ENCODE measurements at places on chromosomes 4 and X.

DNA sequence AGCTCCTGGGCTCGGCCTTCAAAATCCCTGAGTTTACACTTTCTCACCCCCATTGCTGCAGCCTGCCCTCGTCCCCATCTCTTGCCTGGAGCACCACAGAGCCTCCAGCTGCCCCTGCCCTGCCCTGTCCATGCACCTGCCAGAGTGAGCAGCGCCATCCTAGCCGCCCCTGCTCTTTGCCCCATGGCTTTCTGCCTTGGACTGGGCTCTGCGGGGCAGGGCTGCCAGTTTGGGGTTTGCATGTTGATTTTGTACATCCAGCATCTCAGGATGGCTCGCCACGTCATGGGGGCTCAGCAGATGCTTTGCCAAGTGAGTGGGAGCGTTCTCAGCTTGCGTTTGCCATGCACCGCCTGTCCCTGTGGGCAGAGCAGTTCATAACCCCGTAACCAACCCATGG, 67.1 kb upstream of the HGFAC start:
- no peak for DNase-seq

DNA sequence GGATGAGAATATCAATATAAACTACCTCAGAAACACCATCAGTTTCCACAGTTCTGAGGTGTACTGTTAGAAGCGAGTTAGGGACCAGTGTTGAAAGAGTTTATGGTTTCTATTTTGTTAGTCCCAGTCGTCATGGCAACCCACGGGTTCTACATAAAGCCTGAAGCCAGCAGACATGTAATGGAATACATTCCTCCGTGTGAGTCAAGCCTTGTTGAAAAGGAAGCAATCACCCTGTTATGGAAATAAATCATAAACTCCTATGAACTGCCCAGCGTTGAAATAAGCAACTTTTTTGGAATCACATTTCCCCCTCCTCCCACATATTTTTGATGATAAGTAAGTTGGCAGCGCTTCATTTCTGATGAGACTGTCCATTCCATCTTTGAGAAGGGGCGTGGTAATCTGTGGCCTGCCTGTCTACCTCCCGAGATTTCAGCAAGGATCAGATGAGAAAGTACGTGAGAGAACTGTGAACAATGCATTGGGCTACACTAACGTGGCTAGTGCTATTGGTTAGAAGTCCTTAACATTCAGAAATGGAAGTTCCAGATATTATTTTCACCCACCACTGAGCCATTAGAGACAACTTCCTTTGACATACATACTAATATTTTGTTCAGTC, 40.4 kb upstream of the PDHA1 start:
- DNase-seq: no peak

- no peak for DNase-seq
Observed at GRCh38 chr4:166421556-166422156, 548.6 kb downstream of the TLL1 start.

GRCh38 chr4:44629280-44629866, 22.1 kb downstream of the YIPF7 start:
- peak; percentile 0 for DNase-seq

- no peak for DNase-seq
Observed at GRCh38 chr4:20847124-20847747, 147.0 kb downstream of the PACRGL start.

- no peak for DNase-seq
Observed at GRCh38 chr4:55546506-55546755, 278 bp downstream of the CLOCK start.
